Activated CD4-positive, alpha-beta T cell treated with anti-CD3 and anti-CD28 coated beads, Interleukin-2, Interleukin-6, amounts not matched to agents 100 ng/mL and 50 ng/mL, durations not matched to agents 16 hours and 8 hours (primary cell): ENCODE measurements at places on chromosomes 2 and 18.

DNA sequence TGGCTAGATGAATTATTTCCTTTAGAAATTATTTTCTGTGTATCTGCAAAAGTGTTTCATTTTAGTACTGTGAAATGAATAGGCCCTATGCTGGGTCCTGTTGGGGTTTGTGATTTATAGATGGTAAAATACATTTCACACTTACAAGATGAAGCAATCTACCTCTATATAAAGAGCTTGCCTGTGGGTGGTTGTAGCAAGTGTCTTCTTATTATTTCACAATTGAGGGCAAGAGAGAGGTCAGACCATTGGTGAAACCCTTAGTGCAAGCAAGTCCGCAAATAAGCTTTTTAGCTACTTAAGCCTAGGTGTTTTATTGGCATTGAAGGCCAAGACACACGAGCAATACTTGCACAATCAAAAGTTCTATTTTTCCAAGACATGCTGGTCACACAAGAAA, 153.1 kb downstream of the FMNL2 start:
- DNase-seq, result no peak

DNA sequence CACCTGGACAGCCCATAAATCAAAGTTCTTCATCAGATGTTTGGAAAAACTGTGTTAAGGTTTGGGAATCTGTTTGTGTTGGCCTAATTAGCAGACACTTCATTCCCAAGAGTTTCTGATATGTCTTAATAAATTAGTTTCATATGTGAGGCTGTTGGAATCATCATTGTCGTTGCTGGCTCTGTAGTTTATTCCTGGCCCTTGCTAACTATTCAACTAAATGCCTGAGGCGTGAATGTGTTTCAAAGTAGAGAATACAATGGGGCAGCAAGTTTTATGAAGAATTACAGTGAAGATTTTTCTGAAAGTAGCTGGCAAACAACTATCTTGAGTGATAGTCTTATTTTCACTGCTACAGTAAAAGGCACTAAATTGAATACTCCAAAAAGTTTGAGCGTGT, 141.1 kb downstream of the PARD3B start:
- DNase-seq, result no peak

DNA sequence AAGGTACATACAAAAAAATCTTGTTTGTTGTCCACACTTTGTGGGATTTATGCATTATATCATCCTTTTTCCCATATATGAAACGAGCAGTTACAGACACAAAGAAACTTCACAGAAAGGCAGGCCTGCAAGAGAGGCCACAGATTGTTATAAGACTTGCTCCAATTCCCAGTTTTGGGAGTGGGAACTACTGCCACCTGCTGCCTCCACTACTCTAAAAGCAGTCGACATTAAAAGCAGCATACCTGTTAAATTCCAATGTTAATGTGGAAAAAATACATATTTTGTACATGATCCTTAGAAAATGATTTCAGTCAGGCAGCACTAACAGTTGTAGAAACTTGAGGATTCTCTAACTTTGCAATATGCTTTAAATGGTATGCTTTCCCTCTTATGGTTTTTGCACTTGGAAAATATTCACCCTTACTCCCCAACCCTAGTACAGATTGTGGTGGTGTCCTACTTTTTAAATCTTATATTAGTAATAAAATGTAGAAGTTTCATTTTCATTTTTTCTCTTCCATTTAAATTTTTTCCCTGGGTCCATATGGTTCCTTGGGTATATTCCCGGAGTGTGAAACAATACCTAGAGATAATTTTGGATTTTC, 37.9 kb downstream of the SLC38A11 start:
- no peak for DNase-seq

DNA sequence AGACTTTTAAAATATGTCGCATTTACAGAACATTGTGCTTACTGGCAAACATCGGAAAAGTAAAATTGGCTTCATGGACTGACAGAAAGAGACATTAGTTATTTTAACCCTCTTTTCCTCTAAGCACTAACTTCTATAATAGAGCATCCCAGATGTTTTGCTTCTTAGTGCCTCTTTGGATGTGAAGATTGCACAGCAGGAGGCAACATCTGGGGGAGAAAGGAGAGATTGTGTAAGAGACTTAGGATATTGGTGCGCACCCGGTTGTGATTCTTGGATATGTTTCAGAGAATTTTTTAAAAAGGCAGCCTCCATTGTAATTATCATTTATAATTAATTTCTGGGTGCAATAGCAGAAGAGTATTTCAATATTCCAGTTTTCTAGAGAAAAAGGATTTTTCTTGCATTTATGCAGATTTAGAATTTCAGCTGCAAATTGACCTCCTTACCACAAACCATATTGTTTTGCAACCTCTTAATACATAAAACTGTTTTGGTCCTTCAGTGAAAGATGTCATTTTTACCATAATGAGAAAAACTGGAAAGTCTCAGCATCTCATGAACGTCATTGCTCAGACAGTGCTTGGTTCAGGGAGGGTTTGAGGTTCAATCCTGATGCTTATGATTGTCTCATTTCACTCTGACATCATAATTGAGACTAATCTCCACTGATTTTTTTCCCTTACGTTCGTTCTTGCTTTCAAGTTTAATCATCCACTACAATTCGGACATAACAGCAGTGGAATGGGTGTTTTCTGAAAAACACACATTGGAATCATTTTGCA, 404.3 kb downstream of the ZNF521 start:
- DNase-seq, result no peak

DNA sequence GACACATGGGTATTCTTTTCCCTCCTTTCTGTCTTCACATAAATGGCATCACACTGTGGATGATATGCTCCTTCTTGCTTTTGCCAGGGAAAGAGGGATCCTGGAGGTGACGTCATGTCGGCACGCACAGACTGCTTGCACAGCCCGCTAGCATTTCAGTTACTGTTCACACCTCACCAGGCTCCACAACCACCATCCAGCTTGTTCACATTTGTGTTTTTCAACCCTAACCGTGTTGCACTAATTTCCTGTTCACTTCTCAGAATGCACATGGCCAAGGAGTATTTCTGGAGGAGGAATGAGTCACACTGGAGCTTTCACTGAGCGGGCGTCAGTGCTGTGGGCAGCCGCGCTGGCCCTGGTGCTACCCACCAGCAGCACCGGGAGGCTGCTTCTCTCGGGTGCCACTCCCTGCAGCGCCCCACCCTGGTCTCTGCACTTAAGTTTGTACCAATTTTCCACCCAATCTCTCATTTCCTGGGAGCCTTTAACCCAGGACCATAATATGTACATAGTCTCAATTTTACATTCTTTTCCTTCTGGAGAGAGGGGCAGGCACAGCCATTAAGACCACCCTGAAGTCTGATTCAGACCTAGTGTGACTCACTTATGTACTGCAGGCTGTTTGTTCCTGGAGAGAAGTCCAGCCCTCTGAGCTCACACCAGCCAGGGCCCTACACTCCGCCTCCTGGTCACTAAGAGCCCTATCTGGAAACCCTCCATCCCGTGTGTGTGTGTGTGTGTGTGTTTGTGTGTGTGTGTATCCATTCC, 65.1 kb downstream of the MBP start:
- DNase-seq, result peak; percentile 91

GRCh38 chr2:182499706-182500470, 73.1 kb upstream of the PDE1A start:
- no peak for DNase-seq

DNA sequence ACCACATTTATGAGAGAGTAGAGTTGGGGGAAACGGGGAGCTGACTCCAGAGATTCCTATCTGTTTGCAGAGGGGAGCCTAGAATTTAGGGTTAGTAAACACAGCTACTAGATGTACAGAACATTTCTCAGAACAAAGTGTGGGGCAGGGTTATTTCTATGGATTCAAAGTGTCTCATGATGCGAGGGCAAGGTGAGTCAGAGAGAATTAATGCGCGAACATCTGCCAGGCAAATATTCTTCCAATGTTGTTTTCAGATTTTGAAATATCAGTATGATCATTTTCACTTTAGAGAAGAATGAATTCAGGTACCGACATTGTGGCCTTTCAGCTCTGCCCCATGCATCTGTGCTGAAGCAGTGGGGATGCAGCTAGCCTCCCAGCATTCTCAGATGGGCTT, 2.0 kb upstream of the DSEL start:
- no peak for DNase-seq

- DNase-seq, result no peak
These were observed 566.0 kb downstream of the STK39 start for GRCh38 chr2:167681234-167682015.

- DNase-seq, result no peak
These were observed 43.5 kb downstream of the SLC39A10 start for GRCh38 chr2:195700480-195700879.

DNA sequence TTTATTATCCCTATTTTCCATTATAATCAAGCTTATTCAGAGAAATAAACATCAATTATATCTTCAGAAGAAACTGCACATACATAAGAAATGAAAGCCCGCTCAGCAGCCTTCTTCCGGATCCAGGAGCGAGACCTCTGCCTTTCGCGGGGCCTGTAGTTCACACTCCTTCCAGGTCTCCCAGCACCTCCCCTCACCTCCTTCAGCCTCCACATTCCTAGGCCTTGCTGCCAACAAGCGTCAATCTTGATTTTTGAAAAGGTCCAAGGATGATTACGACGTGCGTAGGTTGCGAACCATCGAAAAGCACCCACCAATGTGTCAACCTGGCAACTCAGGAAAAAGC, 355 bp upstream of the KIDINS220 start:
- DNase-seq, result no peak

DNA sequence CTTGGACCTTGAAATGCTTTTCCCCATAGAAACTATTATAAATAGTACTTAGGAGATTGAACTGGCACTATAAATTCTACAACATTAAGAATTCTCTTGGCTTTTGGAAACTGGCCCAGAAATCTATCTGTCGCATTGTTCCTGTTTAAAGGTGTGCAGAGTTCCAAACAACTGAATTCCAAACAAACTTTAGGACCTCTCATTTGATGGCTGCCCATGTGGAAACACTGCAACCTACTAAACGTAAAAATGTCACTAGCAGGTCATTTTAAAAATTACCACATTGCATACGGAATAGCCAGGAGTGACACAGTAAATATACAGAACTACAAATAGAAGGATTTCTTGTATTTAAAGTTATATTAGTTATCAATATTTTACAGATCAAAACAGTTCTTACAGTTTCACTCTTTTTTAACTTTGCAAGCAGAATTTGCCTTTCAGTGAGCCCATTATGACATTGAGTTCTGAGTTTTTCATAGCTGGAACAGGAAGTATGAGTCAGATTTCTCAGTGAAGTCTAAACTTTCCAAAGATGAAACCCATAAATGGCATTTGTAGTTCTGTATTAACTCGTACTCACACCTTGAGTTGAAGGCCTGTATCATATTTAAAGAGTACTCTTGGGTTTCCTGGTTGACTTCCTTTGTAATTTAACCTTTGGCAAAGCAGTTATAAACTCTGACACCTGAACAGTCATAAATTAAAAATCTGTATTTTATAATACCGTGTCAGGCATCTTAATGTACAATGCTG, 142.3 kb upstream of the BOD1L2 start:
- peak; percentile 80 for DNase-seq
